Osteocyte (in vitro differentiated cells): ENCODE measurements at places on chromosomes 11 and 22.

GRCh38 chr22:42930810-42931420 is 73.8 kb upstream of the ARFGAP3 start:
- DNase-seq, result no peak

DNA sequence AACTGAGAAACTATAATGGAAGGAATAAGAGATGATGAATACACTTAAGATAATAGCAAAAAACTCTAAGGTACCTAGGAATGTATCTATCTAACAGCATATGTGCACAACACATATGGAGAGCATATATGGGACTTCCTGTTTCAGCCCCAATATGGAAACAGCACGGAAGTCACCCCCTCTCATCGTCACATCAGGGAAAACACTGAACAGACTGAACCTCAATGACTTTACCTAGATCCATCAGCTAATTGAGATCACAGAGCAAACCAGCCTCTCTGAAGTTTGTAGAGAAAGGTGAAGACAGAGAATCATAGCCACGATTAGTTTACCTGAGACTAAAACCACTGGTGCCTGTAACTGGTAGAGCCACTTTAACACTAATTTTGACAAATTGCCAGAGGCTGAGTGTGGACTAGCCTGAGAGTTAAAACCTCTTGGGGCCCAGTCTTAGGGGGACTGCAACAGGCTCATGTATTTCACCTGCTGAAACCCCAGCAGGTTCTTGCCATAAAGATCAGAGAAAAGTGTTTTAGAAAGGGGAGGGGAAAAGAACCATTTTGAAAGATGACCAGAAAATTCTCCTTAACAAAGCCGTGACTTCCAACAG is 722.6 kb downstream of the TBC1D22A start:
- DNase-seq, result no peak

DNA sequence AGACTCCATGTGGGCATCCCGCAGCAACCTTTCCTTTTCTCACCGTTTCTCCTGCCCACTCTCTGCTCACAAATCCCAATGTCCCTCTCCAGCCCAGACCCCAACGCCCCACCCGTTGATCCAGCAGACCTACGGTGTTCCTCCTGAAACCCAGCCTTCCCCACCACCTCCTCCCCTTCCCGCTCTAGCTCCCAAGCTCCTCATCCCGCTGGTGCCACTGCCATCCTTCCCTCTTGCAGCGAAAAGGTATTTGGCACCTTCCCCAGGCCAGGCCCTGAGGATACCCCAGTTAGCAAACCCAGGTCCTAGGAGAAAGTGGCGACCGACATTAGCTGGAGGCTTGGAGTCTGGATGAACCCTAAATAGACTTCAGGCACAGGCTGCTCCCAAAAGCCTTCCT is 84.0 kb upstream of the RTL6 start:
- DNase-seq, result no peak

DNA sequence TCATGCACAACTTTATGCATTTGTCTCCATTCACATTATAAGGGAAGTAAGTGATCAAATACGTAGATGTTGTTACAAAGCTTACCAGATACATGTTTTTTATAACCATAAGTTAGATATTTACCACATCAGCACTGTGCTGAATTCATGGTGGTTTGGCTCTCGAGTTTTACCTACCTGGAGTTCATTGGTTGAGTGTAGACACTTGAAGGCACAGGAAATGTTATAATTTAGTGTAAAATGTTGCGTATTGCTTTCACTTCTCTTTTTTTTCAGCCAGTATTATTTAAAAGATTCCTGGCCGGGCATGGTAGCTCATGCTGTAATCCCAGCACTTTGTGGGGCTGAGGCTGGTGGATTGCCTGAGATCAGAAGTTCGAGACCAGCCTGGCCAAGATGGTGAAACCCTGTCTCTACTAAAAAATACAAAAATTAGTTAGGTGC is 53.1 kb upstream of the GRK2 start:
- DNase-seq, result no peak

GRCh38 chr22:24391836-24392217 is 35.6 kb upstream of the ADORA2A start:
- DNase-seq, result no peak

GRCh38 chr11:119752345-119752871 is 23.4 kb upstream of the NECTIN1 start:
- DNase-seq, result no peak

GRCh38 chr11:125443767-125444311 is 52.2 kb downstream of the FEZ1 start:
- DNase-seq, result no peak

DNA sequence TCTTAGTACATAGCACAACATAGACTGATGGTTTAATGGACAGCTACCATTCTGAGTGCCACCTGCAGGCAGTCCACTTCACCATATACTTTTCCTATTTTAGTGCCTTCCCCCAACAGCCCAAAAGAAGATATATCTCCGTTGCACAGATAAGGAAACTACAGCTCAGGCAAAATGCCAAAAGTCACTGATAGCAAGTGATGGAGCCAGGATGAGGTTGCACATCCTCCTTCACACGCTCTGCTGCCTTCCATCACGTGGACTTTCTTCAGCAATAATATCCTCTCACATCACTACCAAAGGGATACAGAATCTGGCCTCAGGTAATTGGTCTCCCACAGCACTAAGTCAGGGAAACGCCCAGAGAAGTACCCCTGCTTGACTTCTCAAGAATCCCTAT is 7.5 kb downstream of the TCF20 start:
- DNase-seq, result no peak

- DNase-seq, result no peak
These were observed 689 bp downstream of the PDHX start for GRCh38 chr11:34916843-34917770.

- DNase-seq, result no peak
These were observed 109.4 kb downstream of the KIF18A start for GRCh38 chr11:27998552-27998951.

- no peak for DNase-seq
These were observed 110.4 kb downstream of the USP35 start for GRCh38 chr11:78299000-78299710.

DNA sequence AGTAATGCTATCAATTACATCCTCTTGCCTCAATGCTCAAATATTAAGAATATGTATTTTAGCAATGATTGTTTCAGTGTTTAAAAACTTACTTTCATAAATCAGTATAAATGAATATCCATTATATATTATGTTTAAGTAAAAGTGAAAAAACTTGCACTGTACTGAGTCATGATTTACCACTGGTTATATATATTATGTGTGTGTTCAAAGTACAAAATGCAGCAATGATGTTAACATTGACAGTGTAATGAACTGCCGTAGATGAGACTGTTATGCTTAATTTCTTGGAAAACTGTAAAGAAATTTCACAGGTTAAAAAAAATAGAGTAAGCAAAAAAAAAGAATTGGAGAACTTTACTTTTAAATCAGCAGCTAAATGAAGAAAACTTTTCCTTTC is 8.7 kb downstream of the LIN7C start:
- DNase-seq, result no peak

GRCh38 chr22:24247564-24248344 is 2.9 kb upstream of the GGT5 start:
- DNase-seq, result peak; percentile 95

GRCh38 chr11:134272381-134273316 is 3.5 kb upstream of the GLB1L3 start:
- peak; percentile 57 for DNase-seq

GRCh38 chr22:43346521-43346929 is 3.4 kb upstream of the SCUBE1 start:
- DNase-seq, result no peak

DNA sequence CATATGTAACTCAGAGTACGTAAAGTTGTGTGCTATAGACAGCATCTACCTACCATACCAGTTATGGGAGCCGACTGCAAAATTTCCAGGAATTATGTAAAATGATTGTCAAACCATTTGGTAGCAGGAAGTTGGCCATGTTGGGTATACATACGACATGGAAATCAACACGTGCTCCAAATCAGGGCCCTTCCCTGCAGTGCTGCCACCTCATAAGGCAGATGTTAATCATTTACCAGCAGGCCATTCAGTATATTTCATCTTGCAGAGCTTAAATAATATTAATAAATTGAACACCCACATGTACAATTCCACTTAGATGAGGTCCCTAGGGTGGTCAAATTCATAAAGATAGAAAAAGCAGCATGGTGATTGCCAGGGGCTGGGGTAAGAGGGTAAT is 9.8 kb downstream of the MS4A18 start:
- no peak for DNase-seq

GRCh38 chr11:126817096-126817495 is 183.5 kb downstream of the KIRREL3 start:
- DNase-seq, result no peak

DNA sequence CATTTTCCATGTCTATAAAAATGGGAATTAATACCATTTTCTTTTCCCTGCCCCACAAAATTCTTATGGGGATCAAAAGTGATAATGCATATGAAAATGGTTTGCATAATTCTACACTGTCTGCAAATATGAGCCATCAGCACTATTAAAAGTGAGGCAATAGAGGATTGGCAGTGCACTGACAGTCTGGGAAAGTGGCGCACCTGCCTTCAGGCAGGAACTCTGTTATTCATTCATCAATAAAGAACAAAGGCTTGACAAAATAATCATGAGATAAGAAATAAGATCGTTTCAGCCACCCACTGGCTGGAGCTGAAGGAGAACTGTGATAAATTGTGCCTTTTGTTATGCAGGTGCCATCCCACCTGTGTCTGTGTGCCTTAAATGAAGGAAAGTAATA is 49.5 kb downstream of the ARFGAP2 start:
- DNase-seq, result no peak

DNA sequence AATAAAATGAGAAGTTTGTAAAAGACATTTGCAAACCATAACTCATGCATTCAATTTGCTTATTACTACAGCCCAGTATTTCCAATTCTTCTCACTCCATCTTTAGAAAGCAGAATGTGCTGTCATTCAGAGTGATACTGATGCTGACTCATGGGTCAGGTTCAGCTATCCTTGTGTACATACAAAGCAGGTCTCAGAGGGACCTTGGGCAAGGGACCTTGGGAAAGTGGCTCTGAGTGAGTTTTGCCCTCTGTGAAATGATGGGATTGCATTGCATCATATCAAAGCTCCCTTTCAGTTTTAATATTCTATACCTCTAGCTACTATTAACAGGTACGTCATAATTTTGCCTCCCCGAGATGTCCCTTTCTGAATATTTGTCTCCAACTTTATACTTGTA is 848.7 kb downstream of the OPCML start:
- DNase-seq, result no peak

GRCh38 chr22:33853200-33854097 is 66.8 kb downstream of the LARGE1 start:
- DNase-seq, result peak; percentile 86

DNA sequence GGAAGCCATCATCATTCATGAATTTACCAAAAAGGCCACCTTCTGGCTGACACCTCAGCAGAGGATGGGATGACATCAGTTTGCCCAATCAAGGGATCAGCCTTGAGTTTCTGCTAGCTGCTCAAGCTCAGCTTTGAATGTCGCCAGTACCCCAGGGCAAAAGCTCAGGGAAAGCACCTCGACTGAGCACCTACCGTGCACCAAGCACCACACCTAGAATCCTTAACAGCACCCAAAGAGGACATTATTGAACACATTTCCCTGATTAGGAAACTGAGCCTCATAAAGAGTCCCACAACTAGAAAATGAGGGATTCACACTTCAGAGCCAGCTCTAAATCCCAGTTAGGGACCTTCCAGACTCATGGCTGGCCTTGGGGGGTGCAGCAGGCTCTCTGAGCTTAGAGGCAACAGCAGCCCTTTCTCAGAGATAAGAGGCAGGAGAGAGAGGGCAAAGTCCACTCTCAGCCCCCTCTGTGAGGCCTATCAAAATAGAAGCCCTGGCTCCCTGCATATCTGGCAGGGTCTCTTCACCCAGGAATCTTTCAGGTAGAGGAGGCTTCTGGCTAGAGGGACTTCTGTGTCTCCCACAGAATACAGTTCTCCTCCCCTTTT is 13.4 kb upstream of the DAGLA start:
- no peak for DNase-seq

GRCh38 chr11:69368119-69368880 is 74.3 kb downstream of the MYEOV start:
- DNase-seq, result no peak

GRCh38 chr22:42699281-42699975 is 21.2 kb downstream of the A4GALT start:
- DNase-seq, result no peak

DNA sequence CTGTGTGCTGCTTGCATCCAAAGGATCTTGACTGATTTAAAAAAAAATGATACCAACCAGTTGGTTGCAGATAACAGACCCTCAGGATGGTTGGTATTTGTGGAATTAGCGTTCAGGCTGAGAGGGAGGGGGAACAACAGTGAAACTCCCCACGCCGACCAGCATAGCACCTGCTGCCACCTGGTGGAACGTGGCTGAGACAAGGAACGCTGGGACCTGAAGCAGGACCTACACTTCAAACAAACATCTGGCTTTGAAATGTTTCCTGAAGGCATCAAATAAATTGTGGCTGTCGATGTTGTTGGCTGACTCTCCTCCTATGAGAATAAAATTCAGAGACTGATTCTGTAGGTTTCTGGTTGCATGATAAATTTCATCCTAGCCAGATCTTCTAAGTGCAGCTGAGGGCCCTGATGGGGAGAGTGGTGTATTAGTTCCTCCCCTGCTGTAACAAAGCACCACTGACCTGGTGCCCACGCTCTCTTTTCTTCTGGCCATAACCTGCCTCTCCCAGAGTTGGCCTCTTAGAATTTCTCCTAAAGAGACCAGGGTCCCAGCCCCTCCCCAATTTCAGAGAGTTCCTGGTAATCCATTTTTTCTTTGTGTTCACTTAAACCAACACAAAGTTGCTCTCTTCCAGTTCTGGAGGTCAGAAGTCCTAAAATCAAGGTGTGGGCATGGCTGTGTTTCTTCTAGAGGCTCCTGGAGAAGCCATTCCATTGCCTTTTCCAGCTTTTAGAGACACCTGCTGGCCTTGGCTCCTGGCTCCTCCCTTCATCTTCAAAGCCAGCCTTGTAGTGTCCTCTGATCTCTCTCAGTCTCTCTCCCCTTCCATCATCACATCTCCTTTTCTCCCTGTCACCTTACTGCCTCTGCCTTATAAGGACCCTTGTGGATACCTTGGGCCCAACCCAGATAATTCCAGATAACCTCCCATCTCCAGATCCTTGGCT is 17.3 kb downstream of the APOL2 start:
- DNase-seq, result no peak

DNA sequence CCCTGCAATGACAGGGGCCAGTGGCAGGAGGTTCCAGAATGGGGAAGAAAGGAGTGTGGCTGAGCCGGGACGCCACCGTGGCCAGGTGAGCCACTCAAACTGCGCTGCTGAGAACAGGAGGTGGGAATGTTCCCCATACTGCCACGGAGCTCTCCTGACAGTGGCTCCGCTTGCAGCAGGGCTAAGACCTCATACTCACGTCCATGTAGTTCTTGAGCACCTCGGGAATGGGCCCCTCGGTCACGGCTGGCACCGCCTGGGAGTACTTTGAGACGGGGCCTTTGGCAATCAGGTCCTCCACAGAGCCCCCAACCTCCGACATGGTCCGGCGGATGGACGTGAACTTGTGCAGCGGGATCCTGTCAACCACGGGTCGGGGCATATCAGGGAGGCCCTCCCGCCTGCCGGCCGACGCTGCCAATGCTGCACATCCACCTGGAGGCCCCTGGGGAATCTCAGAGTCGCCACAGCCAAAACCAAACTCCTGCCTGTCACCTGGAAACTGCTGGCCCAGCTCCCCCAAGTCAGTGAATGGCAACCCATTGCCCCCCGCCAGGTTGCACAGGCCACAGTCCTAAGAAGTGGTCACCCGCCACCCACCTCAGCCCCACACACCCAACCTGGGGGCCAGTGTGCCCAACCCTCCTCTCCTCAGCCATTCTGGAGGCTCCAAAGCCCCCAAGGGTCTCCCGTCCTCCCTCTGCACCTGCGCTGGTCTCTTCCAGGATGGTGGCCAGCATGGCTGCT is 2.4 kb downstream of the CTSD start:
- DNase-seq, result no peak
